ENCODE measurements at places on chromosomes 13 and 19.

DNA sequence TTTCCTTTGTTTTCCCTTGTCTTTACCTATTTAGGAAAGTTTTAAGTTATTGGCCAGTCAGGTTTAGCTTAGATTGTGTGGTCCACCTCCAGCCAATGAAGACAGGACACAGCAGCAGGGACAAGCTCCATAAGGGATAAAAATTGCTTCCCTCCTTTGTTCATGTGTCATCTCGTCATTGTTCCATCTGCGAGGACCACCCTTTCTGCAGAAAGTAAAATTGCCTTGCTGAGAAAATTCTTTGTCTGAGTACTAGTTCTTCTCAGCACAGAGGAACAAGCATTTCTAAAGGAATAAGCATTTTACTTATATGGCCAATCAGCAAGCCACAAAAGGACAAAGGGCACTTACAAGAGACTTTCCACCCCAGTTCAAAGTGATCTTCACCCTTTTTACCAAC lies 11.4 kb downstream of the ZNF560 start:
- DNase-seq, result no peak

GRCh38 chr19:54255105-54255775 lies 1.8 kb downstream of the LILRB5 start:
- DNase-seq, result no peak

DNA sequence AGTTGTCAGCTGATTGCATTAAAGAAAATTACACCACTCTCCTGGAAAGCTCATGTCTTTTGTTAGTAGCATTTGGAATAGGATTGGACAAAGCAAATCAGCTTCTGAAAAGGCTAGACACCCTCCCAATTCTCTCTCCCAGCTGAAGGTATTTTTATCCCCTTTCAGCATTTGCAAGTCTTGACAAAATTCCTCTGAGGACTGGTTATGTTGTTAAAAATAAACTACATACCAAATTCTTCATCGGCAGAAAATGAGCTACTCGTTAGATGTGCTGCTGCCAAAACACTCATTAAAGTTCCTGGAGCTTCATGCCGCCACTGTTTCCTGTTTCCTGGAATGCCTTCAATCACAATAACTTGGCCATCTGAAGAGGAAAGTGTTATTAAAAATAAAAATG lies 37.1 kb downstream of the UTP14C start:
- no peak for DNase-seq

GRCh38 chr13:73740666-73741065 lies 393.5 kb downstream of the KLF12 start:
- no peak for DNase-seq

DNA sequence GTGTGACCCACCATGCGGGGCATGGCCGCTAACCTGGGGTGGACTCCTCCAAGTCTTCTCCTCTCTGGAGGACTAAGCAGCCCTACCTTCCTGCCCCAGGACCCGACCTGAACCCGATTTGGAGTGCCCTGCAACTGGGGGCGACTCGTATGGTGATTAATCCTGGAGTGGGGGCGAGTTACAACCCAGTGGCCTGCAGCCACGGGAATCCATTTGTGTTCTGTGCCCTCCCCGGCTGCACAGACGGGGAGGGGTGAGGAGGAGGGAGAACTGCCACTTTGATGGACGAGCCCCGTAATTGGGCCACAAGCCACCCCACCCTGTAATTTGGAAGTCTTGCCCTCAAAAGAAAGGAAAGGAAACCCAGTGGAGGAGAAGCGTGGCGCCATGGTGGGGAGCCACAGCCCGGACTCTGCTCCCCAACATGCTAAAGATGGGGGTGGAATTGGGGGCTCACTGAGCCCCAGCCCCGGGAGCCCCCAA lies 18.0 kb downstream of the PRR36 start:
- no peak for DNase-seq

- no peak for DNase-seq
These were observed 166.4 kb downstream of the MYO16 start for GRCh38 chr13:108795841-108796240.

GRCh38 chr13:101523154-101524131 lies 71.0 kb downstream of the ITGBL1 start:
- DNase-seq, result no peak

DNA sequence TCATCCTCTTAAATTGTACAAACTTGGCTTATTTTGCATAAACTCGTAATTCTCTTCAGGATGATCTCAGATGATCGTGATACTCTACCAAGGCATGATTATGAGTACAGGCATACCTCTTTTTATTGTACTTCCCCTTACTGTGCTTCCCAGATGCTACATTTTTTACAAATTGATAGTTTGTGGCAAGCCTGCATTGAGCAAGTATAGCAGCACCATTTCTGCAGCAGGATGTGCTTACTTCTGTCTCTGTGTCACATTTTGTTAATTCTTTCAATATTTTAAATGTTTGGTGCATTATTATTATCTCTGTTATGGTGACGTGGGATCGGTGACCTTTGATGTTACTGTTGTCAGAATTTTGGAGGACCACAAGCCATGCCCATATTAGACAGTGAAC lies 752.3 kb downstream of the PCDH9 start:
- DNase-seq, result no peak

DNA sequence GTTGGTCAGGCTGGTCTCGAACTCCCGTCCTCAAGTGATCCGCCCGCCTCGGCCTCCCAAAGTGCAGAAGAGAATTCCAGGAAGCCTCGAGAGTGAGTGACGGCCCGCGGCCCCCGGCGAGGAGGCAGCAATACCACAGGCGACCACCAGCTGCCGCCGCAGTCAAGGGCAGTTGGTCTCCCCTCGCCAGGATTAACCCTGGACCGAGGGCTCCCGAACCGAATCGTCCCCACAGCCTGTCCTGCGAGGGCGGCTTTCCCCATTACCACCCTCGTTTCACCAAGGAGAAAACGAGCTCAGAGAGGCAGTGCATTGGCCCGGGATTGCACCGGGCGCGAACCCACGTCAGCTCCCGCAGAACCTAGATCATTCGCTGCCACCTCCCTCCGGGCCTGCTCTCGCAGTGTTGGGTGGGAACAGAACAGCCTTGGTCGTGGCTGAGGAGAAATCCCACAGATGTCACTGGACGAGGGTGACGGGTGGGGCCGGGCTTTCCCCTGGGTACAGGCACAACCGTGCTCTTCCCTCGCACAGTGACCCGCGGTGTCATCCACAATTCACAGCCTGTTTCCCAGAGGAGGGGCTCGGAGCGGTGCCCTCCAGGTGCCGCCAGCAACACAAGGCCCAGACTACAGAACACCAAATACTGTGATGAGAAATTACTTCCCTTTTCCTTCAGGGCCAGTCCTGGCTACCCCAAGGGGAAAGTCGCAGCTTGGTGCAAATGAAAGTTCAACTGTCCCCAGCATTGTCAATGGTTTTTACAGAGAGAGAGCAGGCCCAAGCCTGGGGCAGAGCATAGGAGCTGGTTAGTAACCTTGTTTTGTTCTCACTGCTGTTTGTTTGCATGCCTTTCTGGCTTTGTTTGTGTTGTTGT lies 24.8 kb downstream of the C2CD4C start:
- DNase-seq, result no peak

DNA sequence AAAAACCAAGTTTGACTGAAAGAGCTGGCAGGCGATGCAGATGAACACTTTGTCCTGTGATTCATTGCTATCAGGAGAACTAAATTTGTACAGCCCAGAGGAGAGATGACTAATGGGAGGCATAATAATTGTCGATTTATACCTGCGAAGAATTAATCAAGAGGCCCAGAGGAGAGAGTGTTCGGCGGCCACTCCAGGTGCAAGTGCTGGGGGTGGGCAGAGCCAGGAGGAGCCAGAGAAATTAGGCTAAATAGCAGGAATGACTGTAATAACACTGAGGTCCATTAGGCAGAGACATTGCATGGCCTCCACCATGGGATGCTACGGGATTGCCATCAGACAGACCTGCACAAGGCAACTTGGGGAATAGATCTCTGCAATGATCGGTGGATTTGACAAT lies 107.7 kb upstream of the UQCRFS1 start:
- no peak for DNase-seq

- DNase-seq, result no peak
These were observed 707 bp upstream of the KLK8 start for GRCh38 chr19:51002089-51002532.

- no peak for DNase-seq
These were observed 11.1 kb downstream of the PDE4A start for GRCh38 chr19:10431254-10431942.

DNA sequence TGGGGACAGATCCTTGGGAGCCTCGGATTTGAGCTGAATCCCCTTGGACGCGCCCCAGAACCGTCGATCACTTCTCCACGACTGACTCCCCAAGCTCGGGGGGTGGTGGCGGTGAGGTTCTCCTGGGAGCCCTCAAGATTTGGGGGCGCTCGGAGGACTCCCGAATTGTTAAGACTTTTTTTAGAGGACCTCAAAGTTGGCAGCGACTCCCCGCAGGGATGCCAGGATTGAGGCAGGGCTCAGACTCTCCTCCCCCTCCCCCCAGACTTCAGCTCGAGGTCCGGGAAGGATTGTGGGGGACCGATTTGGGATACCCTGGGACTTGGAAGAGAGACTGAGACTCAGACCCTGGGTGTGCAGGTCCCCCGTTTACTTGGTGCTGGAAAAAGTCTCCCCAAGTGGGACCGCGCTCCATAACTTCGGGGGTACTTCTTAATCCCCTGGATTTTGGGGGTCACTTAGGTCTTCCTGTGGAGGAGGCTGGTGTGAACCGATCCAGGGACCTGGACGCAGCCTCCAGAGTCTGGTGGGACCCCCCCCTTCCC lies 665 bp downstream of the VASP start:
- DNase-seq, result no peak

DNA sequence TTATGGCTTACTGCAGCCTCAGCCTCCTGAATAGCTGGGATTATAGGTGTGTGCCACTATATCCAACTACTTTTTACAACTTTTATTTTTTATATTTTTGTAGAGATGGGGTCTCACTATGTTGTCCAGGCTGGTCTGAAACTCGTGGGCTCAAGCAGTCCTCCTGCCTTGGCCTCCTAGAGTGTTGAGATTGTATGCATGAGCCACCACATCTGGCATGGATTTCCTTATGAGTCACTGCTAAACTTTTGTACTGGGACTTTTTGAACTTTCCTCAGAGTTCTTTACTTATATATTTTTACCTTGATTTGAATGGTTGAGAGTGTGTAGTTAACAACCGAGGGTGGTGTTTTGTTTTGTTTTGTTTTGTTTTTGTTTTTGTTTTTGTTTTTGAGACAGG lies 33.4 kb downstream of the DNAJC3 start:
- no peak for DNase-seq

DNA sequence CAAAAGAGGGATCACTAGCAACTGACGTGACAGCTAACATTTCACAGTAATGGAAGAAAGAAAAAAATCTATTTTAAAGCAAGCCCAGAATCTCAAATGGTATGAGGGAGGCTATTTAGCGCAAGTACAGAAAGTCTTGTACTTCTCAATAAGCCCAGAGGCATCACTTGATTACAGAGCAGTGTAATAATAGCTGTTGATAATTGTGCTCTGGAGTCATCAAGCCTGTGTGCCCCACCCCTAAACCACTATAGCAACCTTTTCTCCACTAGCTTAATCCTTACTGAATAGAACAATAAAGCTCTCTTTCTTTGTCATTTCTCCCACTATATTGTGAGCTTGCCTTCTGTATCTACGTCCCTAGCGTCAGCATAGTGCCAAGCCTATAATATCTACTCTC lies 56.6 kb downstream of the FREM2 start:
- DNase-seq, result no peak

GRCh38 chr19:16618248-16618647 lies 9.8 kb downstream of the MED26 start:
- DNase-seq, result no peak

DNA sequence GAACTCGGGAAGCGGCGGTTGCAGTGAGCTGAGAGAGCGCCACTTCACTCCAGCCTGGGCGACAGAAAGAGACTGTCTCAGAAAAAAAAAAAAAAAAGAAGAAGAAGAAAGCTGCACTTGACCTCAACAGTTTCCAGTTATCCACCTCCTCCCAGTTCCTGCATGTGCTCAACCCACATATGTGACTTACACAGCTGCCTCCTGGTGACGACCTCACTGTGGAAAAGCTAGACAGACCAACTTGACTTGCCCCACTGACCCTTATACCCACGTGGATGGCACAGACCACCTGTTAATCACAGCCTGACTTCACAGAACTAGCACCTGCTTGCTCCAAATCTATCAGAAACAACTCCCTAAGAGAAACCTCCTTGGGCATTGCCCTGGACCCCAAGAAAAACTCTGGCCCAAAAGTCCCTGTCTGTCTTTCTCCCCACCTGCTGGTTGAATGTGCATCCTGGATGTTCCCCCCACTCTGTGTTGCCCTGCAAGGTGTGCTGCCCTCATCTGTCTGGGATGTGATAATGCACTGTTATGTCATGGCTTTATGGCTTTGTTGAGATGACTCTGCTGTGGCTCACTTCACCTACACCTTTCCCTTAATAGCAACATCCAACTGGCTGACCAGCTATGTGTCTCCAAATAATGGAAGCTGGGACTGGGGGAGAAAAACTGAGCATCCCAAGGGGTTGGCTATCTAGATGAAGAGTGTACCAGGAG lies 2.8 kb downstream of the ZNF20 start:
- no peak for DNase-seq

DNA sequence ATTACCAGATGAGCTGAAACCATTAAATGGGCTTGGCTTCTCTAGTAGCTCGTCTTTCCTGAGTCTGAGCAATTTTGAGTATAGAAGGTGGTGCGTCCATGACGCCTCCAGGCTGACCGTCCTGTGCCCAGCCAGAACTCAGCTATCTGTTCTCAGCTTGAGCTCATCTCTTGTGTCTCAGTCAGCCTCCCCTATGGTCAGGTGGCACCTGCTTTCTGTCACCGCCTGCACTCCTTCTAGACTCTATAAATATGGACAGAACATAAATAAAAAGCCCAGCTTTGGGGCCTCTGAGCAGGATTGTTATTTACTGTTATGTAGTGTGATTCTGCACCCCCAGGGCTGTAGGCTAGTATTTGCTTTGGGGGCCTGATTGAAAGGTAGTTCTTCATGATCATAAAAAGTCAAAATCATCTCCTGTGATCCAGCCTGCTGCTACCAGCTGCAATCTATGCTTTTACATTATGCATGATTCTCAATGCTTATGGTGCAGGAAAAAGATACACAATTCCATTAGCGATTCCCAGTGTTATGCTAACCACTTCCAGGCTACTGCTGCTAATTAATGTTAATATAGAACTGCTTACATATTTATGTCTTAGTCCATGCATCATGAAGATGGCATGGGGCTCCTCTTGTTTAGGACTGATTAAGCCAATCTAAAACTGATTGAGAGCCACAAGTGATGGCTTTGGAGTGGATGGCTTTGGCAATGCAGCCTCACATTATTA lies 72.5 kb upstream of the TMTC4 start:
- no peak for DNase-seq

DNA sequence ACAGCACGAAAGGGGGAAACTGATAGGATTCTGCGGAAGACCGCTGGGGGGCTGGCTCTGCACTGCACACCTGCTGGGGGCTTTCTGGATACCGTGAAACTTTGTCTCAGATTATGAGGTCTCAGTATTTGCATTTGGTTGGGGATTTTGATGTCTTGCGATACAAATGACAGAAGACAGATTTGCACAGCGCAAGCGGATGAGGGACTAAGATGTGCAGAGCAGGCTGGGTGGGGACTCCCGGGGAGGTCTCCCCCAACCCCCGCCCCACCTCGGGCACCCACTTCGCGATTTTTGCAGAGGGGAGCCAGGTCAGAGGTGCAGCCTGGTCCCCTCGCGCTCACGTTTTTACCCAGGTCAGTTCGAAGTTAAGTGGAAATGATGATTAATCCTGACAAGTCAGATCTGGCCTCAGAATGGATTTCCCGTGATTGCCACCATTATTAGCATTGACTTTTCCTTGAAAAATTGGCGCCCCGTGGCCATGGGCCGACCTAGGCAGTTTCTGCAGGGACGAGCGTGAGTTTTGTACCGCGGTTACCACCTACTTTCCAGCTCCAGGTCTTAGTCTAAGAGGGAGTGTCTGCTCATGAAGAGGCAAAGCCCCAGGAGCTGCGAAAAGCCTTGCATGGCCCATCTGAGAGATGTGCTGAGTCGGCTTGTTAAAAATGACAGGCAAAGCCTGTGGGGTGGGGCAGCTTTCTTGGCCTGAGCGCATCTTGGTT lies 1.3 kb upstream of the GJB2 start:
- no peak for DNase-seq
